A549 treated with CORT108297 at 1 μM for 4 hours (cell line): ENCODE measurements at places on chromosomes 2 and 18. TPM values are rescaled to one million over a fixed set of nuclear protein-coding genes. Genes with fewer than 3 reads are reported as not detected.

SLC14A1 gene
- 0.08 to 0.23 TPM (median 0.15 TPM) in 4 of 5 replicates, not detected in the other for total RNA-seq

SEPTIN10 gene
- total RNA-seq, result 37.6 to 62.6 TPM (median 50.2 TPM) in 5 replicates

TLX2 gene
- 0.16 to 0.44 TPM (median 0.27 TPM) in 5 replicates for total RNA-seq

KLF11 gene
- 2.6 to 5.2 TPM (median 4.3 TPM) in 5 replicates for total RNA-seq

MC4R gene
- not detected in 5 replicates for total RNA-seq
